Dermis blood vessel endothelial cell (primary cell): ENCODE measurements at places on chromosomes 12 and 14. TPM values are rescaled to one million over a fixed set of nuclear protein-coding genes. Genes with fewer than 3 reads are reported as not detected.

The POTEG gene
- not detected in 2 replicates for total RNA-seq

The MSI1 gene
- total RNA-seq, result not detected in 2 replicates

The TSHR gene
- not detected in 2 replicates for total RNA-seq

The RNASE3 gene
- total RNA-seq, result not detected in 2 replicates

The RNF212B gene
- total RNA-seq, result not detected in 2 replicates

The IQSEC3 gene
- total RNA-seq, result under 0.01 and 0.05 TPM in 2 replicates

The GARIN6 gene
- total RNA-seq, result not detected in 2 replicates

The TAS2R13 gene
- total RNA-seq, result 0.84 and 1.0 TPM in 2 replicates

The SYNDIG1L gene
- total RNA-seq, result not detected in 2 replicates

The NOXRED1 gene
- under 0.01 TPM in 1 of 2 replicates, not detected in the other for total RNA-seq

The FGF6 gene
- not detected in 2 replicates for total RNA-seq

The BCAT1 gene
- 103 and 166 TPM in 2 replicates for total RNA-seq

The SLC4A8 gene
- 1.3 and 1.7 TPM in 2 replicates for total RNA-seq

The ZNF384 gene
- 12.1 and 15.9 TPM in 2 replicates for total RNA-seq

The CRY1 gene
- total RNA-seq, result 17.4 and 19.2 TPM in 2 replicates

DNA sequence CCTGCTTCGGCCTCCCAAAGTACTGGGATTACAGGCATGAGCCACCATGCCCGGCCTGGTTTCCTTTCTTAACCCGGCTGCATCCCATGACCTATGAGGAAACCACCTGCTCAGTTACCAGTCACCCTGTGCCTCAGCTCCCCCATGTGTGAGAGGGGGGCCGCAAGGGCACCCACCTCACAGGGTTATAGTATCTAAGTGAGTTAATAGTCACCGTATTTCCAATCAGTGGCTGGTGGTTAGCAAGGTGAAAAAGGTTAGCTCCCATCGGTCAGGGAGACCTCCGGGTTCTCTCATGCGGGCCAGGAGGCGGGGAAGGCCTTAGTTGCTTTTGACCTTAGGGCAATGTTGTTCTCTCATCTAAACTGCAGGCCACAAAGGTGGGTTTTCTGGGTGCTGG is 6.7 kb downstream of the LRP1 start:
- no peak for DNase-seq

GRCh38 chr12:100953217-100953616 is 158.6 kb downstream of the ANO4 start:
- no peak for DNase-seq

DNA sequence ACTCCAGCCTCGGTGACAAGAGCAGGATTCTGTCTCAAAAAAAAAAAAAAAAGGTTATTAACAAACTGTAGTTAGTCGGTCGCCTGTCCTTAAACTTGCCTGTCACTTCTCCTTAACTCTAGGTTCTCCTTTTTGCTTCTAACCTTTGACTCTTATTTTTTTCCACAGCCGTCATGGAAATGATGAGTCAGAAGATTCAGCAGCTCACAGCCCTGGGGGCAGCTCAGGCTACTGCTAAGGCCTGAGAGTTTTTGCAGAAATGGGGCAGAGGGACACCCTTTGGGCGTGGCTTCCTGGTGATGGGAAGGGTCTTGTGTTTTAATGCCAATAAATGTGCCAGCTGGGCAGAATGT is 418 bp upstream of the MYG1 start:
- DNase-seq, result peak; percentile 71

GRCh38 chr12:50242751-50243191 is 40.5 kb downstream of the LIMA1 start:
- DNase-seq, result no peak

GRCh38 chr14:104524726-104525125 is 54.8 kb upstream of the C14orf180 start:
- DNase-seq, result no peak

DNA sequence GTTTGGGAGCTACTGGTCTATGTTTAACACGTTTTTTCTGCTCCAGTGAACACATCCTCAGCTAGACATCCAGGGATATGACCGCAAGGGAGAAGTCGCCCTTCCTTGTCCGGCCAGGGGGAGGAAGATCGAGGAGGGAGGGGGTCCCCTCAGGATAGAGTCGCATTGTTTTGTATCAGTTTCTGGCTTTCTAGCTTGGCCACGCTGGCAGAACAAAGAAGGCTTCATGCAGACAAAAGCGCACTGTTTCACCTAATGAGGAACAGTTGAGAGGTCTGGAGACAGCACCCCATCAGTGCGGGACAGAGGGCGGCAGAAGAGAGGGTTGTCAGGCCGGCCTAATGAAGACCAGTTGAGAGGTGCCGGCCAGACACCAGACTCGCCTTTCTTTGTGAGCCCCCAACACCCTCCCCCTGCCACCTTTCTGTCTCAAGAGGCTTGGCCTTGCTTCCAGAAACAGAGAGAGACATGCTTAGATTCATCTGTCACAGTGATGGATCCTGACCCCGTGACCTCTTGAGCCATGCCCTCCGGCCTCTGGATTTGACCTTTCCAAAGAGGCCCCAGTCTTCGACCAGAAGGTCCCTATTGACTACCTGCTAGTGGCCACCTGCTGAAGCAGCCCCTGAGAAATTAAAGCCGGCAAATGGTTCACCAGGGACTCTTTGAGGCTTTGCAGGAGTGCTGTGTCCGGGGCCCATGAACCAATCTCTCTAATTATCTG is 254.7 kb upstream of the TBX3 start:
- DNase-seq, result no peak

- no peak for DNase-seq
Observed at GRCh38 chr12:107437954-107438353, 247.6 kb upstream of the PWP1 start.

GRCh38 chr12:59597385-59597781 is 1.6 kb downstream of the SLC16A7 start:
- peak; percentile 54 for DNase-seq

DNA sequence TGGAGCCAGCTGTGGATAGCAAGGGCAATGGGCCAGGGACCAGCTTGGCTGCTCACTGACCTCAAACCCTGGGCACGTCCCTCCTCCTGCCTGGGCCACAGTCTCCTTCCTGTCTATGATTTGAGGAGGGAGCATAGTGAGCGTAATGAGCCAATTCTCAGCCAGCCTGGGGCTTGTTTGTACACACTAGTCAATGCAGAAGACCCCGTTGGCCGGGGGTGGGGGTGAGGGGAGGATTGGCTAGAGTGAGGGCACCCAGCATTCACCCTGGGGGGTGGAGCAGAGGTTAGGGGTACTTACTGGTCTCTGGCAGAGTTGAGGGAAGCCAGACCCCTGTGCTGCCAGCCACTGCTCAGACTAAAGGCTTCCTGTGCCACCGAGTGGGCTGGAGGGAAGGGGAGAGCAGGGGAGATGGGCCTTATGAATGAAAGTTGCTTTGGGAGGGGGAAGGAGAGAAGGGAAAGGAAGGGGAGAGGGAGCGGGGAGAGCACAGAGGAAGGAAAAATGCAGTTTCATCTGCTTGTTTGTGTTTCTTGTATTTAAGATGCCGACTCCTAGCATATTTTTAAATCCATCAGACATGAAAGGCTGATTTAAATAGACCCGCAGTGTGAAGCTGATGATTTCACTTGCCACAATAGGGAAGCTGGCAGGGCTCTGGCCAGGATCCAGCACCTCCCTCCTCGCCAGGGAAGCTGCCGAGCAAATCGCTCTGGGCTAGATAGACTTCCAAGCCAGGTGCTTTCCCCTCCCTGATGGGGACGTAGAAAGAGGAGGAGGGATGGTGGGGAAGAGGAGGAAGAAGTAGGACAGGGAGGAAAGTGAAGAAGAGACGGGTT is 114.0 kb downstream of the PRMT8 start:
- peak; percentile 53 for DNase-seq

DNA sequence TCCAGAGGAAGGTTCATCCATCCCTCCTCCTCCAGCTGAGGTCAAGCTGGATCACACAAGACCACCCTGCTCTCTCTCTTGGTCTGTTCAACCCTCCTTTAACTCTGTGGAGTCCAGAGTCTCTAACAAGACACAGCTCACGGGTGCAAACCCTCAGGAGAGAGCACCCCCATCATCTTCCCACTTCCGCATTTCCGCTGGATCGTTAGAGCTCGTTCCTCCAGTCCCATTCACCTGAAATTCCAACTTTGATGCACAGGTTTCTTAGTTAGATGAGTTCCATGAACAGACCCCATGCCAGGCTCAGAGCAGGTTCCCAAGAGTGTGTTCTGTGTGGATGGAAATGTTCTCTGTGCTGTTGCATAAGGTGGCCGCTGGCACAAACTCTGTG is 44.5 kb upstream of the P2RX7 start:
- no peak for DNase-seq

- DNase-seq, result no peak
Observed at GRCh38 chr12:67331123-67331522, 62.0 kb downstream of the CAND1 start.

DNA sequence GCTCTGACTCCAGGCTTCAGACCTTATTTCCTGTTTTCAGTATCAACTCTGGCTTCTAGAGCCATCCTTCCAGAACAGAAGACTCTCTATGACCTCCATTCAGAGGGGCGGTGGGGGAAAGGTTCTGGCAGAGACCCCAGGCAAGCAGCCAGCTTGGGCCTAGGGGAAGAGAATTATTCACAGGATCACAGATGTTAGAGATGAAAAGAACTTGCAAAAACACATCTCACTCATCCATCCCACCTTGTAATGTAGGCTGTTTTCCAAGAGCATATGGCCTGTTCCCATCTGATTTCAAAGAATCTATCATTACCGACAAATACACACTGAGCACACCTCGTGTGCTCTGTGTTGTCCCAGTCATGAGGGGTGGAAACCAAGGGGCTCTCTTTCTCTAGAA is 131.9 kb downstream of the GRIN2B start:
- no peak for DNase-seq

DNA sequence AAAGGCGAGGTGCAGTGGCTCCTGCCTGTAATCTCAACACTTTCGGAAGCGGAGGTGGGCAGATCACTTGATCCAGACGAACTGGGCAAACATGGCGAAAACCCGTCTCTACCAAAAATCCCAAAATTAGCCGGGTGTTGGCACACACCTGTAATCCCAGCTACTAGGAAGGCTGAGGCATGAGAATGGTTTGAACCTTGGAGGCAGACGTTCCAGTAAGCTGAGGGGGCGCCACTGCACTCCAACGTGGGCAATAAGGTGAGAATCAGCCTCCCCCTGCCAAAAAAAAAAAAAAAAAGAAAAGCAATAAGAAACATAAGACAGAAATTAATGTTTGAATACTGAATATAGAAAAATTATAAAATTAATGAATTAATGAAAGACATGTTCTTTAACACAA is 928.7 kb downstream of the LRFN5 start:
- DNase-seq, result no peak

DNA sequence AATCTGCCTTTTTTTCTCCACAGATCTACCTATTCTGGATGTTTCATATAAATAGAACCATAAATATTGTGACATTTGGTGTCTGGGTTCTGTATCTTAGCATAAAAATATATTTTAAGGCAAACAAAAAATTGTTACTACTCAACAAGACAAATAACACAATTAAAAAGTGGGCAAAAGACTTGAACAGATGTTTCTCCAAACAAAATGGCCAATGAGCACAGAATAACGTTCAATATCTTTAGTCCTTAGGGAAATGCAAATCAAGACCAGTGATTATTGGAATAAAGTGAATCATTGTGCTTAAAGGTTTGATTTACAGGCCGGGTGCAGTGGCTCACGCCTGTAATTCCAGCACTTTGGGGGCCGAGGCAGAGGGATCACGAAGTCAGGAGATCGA is 1331.3 kb downstream of the AACS start:
- no peak for DNase-seq

DNA sequence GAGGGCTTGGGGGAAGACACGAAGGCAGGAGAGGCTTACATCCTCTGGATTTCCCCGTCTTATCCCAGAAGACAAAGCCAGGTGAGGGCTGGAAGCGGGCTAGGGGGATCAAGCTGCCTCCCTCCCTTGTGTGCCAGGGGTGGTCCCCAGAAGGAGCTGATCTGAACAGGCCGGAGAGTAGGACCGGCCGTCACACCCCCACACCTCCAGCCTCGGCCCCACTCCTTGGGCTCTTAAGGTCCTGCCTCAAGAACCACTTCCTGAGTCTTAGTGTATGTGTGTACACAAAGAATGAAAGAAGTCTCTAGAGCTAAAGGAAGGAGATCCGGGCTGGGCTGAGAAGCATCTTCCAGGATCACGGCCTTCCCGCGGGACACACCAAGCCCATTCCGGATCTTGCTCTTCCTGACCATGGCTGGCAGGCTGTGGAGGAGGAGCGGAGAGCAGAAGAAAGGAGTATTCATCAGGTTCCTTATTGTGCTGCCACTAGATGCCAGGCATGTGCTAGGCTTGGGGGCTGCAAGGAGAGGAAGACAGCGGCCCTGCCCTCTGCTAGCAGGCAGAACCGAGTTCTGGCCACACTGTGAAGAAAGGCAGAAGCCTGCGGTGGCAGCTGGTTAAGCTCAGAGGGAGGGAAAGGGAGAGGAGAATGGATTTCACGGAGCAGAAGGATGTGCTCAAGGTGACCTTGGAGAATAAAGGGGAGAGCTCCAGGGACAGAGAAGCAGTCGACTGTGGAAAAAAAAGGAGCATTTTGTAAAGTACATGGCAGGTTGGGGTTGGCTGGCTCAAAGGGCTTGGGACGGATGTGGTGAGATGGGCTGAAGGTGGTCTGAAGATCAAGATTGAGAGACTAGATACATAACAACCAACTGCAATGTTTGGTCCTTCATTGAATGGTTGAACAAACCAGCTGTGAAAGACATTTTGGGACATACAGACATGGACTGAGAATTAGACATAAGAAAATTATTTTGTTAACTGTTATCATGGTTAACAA is 1.3 kb upstream of the CD63 start:
- peak; percentile 77 for DNase-seq

- DNase-seq, result no peak
Observed at GRCh38 chr12:93009533-93009932, 80.4 kb upstream of the EEA1 start.

DNA sequence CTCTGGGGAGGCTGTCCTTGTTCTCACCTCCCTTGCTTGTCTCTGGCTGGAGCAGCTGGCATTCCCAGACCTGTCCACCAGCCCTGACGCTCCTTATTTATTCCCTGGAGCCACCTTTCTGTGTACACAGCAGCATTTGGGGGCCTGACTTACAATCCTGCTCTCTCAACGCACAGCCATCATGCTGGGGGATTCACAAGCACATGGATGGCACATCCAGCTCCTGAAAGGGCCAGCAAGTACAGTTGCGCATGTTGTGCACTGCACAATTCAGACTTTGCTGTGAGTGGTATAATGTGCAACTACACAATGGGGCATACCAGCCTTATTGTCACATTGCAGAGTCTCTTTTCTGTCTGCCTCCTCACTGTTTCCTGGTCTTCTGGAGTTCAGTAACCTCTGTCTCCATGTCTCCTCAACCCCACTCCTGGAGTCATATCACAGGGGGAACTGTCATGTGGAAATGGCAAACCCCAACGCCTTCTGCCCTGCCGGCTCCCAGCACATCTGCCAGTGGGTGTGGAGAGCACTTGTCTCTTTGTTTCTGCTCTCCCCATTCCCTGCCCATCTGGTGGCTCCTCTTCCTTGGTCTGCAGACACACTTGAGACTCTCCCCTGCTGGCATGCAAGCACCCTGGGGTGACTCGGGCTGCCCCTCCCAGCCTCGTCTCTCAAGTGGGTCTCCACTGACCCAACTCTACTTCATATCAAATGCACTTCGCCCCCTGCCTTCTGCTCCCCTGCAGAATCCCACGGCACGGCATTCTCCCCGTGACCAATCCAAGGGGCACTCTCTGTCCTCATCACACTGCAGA is 41.2 kb upstream of the MEG3 start:
- no peak for DNase-seq

- no peak for DNase-seq
Observed at GRCh38 chr12:3298603-3299002, 192.4 kb upstream of the PRMT8 start.

GRCh38 chr12:2792671-2793500 is 1.9 kb upstream of the FKBP4 start:
- DNase-seq, result no peak
